ENCODE measurements at places on chromosomes 12 and 14. TPM values are rescaled to one million over a fixed set of nuclear protein-coding genes. Genes with fewer than 3 reads are reported as not detected.

Gene FAM181A
- not detected for polyA plus RNA-seq

Gene CELA1
- not detected for polyA plus RNA-seq

Gene CLEC7A
- 2.4 TPM for polyA plus RNA-seq

Gene OXA1L
- 134 TPM for polyA plus RNA-seq

DNA sequence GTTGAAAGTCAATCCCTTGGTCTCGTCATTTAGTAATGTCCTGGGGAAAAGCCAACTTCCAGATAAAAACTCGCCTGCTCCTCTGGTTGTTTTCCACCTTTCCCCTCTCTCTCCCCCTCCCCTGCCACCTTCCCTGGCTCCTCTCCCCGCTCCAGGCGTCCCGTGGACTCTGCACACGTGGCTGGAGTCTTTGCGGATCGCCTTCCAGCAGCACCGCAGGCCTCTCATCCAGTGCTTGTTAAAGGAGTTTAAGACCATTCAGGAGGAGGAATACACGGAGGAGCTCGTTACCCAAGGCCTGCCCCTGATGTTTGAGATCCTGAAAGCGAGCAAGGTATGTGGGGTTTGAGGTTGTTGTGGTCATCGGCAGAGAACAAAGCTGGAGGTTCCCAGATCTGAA lies 65.8 kb upstream of the PWP1 start:
- DNase-seq: no peak

- no peak for DNase-seq
Measured at GRCh38 chr12:80627782-80628181, 79.7 kb upstream of the MYF6 start.

DNA sequence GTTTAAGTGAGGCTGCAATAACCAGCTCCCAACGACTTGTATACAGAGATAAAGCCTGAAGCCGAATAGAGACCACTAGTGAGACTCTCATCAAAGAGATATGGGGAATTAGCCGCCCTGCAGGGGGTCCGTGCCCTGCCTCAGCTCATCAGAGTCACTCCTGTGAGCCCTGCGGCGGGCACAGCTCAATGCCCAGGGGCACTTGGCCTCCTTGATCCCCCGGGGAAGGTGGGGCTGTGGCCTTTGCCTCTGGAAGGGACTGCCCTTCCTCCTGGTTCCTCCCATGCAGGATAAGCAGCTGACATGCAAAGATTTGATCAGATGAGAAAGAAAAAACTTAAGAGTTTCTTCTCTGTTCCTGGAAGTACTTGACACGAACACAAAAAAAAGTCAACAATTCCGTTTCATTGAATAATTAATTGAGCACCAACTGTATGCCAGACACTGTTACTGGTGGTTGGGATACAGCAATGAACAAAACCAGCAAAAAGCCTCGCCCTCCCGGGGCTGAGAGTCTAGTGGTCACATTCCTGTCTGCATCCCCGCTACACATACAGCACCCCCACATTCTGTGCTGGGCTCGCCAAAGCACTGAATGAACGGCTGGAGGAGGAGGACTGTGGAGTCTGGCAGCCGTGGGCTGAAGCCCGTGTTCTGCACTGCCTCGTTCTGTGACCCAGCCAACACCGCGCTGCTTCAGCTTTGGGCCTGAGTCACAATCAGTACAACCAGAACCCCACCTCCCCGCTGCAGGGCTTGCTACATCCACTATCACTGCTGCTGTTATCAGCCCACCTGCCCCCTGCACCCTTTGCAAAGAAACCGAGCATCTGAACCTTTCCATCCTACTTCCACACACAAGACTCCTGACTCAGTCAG lies 10.3 kb downstream of the TTC7B start:
- DNase-seq: peak; percentile 61

DNA sequence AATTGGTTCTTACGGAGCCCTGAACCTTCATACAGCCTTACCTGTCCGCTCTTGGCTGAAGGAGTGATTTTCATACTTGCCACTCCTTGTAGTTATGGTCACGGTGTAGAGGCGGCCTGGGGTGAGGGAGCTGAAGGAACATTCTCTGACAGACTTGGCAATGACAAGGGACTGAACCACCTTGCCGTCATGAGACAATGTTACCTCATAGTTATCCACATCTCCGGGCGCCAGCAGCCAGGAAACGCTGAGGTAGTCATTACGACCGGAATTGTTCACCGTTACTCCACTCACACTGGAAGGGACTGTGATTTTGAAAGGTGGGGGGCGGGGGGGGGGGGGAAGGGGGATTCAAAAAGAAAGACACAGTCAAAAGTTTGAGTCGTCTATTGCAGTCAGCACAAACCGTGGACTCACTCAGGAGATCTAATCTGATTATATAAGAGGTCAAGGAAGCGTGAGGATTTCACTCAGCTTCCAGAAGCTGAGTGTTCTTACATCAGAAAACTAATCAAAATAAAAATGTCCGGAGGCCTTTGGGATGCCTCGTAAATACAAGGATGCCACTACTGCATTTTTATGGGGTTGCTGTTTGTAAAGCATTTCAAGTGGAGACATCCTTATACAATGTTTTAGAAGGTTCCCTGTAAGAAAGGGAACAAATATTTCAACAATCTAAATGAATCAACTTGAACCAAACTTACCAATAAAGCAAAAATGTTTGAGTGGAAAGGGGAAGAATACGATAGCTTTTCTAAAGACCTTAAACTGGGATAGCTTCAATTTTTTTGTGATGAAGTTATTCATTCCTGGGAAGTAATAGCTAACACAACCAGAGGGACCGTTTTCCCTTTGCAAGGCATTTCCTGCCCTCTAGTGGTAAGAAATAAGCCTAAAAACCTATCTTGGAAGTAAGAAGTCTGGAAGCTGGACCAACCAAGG lies 60.6 kb downstream of the PTPRB start:
- DNase-seq: no peak

GRCh38 chr14:76939015-76939742 lies 89.3 kb downstream of the IRF2BPL start:
- DNase-seq: no peak

DNA sequence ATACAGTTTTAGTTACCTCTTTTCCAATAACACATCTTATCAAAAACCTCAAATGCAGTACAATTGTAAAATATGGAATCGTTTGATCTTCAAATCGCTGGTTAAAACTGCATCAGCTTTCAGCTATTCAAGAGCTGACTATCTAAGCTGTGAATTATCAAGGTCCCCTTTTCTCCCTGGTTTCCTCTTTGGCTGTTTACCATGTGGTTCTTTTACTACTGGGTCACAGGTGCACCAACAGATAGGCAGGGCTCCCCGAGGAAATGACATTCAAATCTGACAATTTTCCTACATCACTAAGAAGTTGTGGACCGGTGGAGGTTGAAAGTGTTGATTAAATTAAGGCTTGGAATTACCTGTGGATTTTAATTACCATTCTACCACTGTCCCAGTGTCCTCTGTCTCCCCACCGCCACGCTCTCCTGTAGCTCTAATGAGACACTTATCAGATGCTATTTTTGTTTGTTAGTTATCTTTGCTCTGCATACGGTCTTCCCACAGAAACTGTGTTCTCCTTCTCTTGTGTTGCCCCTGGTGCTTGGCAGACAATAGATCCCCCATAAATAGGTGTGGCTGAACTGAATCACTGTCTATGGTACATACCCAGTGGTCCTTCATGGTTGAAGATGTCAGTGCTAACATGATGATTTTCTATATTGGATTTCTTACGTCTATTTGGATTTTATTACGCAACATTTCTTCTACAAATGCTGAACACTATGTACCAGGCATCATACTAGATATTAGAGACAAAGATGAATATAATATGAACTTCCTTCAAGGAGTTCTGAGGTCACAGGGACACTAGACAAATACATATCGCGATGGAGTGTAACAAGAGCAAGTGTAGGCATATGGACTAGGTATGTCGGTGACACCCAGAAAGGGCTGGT lies 20.9 kb upstream of the PLXNC1 start:
- DNase-seq: no peak

DNA sequence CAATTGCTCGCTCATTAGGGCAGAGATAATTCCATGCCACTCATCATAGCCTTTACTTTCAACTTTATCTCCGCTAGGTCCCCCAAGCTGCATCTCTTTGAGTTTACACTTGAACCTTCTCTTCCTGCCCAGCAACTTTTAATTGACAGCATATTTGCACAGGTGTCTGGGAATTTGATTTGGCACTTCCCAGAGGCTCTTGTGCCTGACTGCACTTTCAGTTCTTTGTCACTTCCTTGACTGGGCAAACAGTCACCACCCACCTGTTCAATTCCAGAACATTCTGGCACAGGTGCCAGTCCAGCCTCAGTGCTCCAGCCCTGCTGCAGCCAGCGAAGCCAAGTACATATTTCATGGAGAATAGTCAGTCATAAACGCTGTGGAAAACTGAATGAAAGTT lies 110.1 kb upstream of the LRIG3 start:
- no peak for DNase-seq

DNA sequence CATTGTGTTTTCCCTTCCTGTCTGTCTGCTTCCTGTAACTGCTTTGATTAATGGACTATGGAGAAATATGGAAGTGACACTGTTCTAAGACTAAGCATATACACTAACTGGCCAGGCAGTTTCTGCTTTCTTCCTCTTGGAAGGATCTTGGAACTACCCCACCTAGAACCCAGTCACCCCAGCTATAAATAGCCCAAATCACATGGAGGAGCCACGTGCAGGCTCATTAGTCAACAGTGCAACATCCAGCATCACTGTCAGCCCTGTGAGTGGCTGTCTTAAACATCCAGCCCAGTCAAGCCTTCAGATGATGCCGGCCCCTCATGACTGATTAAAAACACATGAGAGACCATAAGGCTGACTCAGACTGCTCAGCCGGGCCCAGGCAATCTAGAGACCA lies 39.2 kb downstream of the BCAT1 start:
- DNase-seq: peak; percentile 58

GRCh38 chr14:60573943-60574495 lies 65.1 kb downstream of the SIX6 start:
- no peak for DNase-seq

GRCh38 chr12:43453761-43454160 lies 98.2 kb downstream of the ADAMTS20 start:
- no peak for DNase-seq

GRCh38 chr12:101076921-101077320 lies 133.1 kb downstream of the SLC5A8 start:
- no peak for DNase-seq
